ENCODE measurements at places on chromosomes 2 and 18.

DNA sequence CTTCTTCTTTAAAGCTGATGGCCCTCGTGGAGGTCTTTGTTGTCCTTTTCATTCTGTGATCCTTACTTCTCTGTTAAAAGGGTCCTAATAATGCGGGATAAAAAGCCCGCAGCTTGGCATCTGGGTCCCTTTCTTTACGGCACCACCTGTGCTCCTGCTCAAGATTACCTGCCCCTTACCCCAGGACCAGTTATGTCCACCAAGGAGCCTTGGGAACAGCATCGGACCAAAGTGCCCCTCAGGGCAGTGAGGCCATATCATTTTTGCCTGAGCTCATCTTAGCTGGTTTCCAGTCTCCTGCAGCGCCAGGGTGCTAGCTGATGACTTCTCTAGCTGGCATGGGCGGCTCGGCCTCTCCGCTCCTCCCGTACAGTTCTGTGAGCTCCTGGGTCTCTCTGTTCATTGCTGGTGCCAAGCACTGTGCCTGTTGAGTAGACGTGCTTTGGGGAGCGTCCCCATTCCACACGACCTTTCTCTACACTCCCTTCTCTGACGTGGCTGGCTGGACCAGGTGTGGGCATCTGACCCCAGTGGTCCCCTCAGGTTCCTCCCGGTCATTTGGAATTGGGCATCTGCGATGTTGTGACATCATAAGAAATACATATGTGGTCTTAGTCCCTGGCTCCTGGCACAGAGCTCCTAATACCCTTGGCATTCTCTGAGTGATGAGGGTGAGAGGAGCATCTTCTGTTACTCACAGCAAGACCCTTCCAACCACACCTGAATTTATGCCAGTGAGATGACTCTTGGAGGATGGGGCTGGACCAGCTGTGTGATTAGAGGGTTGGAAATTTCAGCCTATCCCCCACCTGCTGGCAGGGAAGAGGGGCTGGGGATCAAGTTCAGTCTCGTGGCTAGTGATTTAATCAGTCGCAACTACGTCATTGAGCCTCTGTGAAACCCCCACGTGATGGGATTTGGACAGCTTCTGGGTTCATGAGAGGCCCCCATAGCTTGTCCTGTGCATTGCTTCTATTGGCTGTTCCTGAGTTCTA is 134.2 kb upstream of the HS6ST1 start:
- no peak for DNase-seq

- DNase-seq, result no peak
Measured at GRCh38 chr2:209653134-209653533, 118.5 kb upstream of the UNC80 start.

GRCh38 chr2:231764760-231765159 is 16.3 kb downstream of the PDE6D start:
- DNase-seq, result no peak

GRCh38 chr2:177970670-177971454 is 101.7 kb downstream of the PDE11A start:
- peak; percentile 0 for DNase-seq

DNA sequence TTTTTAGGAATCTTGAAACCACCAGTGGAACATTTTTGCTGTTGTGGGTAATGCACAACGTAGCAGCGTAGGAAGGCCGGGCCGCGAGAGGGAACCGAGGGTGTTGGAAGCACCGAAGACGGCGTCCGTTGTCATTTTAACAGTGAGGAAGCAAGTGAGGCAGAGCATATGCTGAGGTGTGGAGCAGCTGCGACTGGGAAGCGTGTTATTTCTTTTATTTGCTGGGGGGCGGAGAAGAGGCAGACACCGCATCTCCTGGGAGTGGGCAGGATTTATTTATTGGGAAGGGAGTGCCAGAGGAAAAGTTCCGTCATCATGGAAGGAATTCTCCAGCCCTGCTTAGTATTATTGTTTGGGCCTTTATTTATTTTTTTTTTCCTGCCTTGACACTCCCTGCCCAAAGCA is 232.8 kb downstream of the KLHL29 start:
- DNase-seq, result no peak

DNA sequence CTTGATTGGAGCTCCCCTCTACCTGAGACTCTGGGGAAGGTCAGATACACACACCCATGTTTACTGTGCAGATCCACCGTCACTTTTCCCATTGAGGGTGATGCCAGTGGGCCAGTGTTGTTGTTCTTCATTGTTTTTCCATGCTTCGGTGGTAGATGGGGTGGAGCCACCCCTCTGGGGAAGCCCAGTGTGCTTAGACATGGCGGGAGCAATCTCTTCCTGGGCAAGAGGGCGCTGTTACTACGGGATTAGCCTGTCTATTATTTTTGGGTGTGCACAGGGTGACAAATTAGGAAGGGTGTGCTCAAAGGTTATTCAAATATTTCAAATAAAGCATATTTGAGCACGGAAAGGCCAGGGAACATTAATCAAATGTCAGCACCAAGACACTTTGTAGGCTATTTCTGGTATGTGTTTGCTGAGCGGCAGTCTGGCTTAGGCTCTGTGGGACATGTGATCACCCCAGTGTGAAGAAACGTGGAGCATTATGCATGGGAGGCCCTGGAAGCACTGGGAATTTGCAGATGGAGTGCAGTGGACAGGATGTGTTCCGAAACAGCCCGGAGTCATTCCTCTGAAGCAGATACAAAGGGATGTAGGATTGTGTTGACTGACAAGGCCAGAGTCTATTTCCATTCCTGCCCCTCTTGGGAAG is 34.8 kb upstream of the SMIM21 start:
- DNase-seq, result no peak

DNA sequence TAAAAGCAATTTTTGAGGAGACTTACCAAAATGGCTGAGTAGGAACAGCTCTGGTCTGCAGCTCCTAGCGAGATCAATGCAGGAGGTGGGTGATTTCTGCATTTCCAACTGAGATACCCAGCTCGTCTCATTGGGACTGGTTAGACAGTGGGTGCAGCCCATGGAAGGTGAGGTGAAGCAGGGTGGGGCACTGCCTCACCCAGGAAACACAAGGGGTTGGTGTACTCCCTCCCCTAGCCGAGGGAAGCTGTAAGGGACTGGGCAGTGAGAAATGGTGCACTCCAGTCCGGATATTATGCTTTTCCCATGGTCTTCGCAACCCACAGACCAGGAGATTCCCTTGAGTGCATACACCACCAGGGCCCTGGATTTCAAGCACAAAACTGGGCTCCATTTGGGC is 419.0 kb downstream of the NUP35 start:
- DNase-seq, result no peak

DNA sequence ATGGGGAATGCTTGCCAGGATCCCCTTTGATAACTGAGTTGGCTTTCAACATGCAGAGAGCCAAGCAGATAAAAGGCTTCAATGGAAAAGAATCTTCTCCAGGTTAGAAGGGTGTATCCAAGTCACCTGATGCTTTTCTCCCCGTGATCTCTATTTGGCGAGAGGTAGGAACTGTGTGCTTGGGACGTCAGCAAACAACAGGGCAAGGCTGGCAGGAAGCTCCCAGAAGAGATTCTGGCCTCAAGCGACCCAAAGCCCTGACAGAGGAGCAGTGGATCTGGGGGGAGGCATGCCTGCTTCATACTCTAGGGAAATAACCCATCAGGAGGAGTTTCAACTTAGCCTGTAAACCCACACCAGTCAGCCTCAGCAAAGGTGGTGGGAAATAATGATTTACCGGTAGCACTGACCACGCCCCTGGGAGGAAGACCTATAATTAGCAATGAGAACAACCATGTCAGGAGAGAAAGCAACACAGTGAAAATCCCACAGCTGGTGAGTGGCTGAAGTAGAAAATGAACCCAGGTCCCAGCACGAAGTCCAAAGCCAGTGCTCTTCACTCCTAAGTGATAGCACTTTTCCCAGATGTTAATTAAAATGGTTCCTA is 76.3 kb upstream of the SEC11C start:
- no peak for DNase-seq

GRCh38 chr2:215775106-215775505 is 238.2 kb downstream of the MREG start:
- DNase-seq, result no peak

DNA sequence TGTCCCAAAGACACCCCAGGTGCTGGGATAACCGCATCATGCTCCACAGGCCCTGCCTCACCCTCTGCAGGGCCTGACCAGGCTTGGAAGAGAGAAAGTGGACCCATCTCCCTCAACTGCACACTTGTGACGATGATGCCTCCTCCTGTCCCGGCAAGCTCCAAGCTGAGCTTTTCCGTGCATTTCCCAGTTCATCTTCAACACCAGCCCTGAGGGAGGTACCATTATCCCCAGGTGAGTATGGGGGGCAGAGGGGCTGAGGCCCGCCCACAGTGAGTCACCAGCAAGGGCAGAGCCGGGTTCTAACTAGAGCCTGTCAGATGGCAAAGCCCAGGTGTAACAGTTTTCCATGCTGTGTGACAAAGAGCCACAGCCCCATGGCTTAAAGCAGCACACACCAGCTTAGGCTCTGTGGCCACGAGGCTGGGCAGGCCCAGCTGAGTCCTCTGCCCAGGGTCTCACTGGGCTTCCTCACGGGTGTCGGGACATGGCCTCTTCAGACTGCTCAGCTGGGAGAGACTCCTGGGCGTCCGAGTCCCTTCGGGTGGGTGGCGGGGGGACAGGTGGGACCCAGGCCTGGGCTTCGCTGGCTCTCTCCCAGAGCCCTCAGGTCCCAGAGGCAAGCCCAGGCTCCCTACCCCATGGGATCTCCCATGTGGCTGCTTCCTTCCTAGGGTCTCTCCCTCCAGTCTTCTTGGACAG is 108.4 kb upstream of the OTOS start:
- DNase-seq, result no peak
